ENCODE measurements at places on chromosomes 4 and X. TPM values are rescaled to one million over a fixed set of nuclear protein-coding genes. Genes with fewer than 3 reads are reported as not detected.
A peak's percentile ranks its signal among the peaks of the same experiment; 100 is the strongest.

The AIFM1 gene
- total RNA-seq: 28.3 TPM

The PSAPL1 gene
- not detected for total RNA-seq

DNA sequence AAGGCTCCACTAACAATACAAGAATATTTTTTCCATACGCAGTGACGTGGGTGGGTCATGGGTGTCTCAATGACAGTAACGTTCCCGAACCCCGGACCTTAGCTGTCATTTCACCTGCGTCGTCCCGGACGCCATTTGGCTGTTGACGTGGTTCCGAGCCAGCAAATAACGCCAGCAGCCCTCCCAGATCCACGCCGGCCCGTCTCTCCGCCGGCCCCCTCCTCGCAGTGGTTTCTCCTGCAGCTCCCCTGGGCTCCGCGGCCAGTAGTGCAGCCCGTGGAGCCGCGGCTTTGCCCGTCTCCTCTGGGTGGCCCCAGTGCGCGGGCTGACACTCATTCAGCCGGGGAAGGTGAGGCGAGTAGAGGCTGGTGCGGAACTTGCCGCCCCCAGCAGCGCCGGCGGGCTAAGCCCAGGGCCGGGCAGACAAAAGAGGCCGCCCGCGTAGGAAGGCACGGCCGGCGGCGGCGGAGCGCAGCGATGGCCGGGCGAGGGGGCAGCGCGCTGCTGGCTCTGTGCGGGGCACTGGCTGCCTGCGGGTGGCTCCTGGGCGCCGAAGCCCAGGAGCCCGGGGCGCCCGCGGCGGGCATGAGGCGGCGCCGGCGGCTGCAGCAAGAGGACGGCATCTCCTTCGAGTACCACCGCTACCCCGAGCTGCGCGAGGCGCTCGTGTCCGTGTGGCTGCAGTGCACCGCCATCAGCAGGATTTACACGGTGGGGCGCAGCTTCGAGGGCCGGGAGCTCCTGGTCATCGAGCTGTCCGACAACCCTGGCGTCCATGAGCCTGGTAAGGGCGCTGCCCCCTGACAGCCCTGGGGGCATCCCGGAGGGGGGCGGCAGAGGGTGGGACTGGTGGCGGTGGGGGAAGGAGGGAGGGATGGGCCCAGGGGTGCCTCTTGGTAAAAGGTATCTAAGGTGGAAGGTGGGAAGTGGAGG, at the start of gene CPE:
Gene CPE, plus strand, starts transcription at position 264 of the 933 bp plus-strand sequence. Its CDS starts 214 bp downstream, at position 478.
- peak; percentile 78 for DNase-seq

- no peak for DNase-seq
Measured at GRCh38 chrX:111868726-111869638, 7.0 kb upstream of the TRPC5OS start.

DNA sequence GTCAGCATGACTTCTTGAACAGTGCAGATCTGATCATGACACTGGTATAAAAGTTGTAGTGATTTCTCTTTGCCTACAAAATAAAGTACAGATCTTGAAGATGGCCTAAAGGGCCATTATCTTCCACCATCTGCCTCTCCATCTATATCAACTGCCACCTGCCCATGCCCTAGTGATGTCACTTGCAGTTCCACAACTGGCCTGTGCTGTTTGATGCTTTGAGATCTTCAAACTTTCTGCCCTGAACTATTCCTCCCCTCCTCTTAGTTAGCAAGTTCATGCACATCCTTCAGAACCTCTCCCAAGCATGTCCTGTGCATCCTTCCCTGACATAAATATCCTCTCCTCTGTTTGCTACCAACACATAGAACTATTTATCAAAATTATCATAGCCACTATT, 217.0 kb downstream of the SOWAHB start:
- DNase-seq: no peak

- DNase-seq: no peak
Measured at GRCh38 chrX:130984782-130985181, 73.4 kb upstream of the ARHGAP36 start.

The FAM53A gene
- total RNA-seq: 0.06 TPM

GRCh38 chrX:139905051-139905450, 27.8 kb downstream of the ATP11C start:
- DNase-seq: no peak

DNA sequence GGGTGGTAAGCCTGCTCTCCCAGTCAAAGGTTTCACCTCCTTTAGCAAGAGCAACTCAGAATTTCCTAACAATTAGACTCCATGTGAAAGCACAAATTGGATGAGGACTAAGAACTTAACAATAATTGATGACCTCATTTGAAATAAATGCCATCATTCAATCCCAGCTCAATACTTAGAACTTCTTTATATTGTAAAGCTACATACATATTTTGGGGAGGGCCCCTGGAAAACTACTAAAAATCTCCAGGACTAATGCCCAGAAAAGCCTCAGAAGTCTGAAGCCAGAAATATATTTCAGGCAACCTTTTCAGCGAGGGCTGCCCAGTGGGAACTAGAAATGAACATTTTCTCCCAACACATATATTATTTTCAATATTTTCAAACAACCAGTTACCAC, 38.1 kb downstream of the AMOT start:
- no peak for DNase-seq

- peak; percentile 51 for DNase-seq
Measured at GRCh38 chr4:181143250-181143854, 1099.8 kb upstream of the TENM3 start.

DNA sequence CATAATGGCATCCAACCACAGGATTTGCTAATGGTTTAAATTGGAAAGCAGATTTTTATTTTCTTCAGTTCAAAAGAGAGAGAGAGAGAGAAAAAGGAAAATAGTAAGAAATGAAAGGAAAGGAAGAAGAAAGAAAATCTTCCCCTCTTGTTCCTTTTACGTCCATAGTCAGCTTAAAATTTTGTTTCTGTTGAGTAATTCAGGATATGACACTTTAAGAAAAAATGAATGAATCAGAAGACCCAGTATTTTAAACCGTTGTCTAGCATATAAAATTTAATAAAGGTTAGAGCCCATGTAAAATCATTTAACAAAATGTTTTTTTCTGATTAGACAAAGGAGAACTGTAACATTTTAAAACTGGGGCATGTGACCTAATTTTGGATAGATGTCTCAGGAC, 391.8 kb upstream of the EPHA5 start:
- DNase-seq: peak; percentile 45

The NLGN3 gene
- 0.06 TPM for total RNA-seq

All from HT1080 (cell line).